Stimulated activated CD4-positive, alpha-beta T cell treated with anti-CD3 and anti-CD28 coated beads, Interleukin-1b, Interleukin-23, amount 100 ng/mL, for 48 hours (primary cell): ENCODE measurements at places on chromosomes 6 and 20.

DNA sequence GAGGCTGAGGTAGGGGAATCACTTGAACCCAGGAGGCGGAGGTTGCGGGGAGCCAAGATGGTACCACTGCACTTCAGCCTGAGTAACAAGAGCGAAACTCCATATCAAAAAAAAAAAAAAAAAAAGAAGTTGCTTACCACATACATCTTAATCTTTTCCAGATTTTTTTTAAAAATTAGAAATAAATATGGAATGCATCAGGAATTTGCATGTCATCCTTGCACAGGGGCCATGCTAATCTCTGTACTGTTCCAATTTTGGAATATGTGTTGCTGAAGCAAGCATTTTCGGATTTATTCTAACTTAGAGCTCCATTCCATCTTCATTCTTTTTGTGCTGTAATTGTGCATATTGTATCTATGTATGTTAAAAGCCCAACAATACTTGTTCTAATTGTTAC is 62.5 kb downstream of the TRPC4AP start:
- DNase-seq: no peak

GRCh38 chr6:35498422-35499067 is 1.7 kb upstream of the TEAD3 start:
- no peak for DNase-seq

DNA sequence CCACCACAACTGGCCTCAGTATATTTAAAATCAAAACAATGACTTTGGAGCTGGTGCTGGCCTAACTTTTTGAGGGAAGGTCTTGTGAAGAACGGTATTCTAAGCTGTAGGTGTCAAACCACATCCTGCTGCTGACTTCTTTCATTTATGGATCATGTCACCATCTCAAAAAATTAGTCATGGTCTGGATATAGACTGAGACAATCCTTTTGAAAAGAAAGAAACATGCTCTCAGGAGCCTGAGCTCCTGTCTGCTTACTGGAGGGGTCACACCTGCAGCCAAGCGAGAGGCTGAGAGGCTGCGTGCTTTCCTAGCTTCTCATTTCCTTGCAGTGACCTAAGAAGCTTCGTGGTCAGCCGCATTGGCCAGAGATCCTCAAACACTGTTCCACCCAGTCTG is 55.2 kb downstream of the TIAM2 start:
- peak; percentile 54 for DNase-seq

GRCh38 chr6:80519811-80520594 is 413.5 kb downstream of the BCKDHB start:
- no peak for DNase-seq

GRCh38 chr6:48916607-48917006 is 546.4 kb downstream of the MMUT start:
- DNase-seq: no peak

- no peak for DNase-seq
These were observed 174.2 kb upstream of the KCNG1 start for GRCh38 chr20:51196991-51197651.

DNA sequence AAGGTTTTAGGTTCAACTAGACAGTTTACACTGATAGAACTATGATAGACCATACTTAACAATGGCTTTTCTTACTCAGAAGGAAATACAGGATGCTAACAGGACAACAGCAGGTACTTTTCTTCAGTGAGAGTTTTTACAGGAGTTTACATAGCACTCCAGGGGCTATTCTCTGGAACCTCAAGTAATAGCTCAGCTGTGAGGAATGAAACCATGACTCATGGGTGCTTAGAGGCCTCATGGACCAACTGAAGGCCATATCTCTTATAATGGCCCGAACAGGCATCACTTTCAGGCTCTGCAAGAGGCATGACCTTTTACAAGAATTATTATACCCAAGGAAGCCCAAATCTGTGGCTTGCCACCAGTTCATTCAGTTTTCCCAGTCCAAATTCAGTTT is 31.8 kb downstream of the TREML1 start:
- no peak for DNase-seq

DNA sequence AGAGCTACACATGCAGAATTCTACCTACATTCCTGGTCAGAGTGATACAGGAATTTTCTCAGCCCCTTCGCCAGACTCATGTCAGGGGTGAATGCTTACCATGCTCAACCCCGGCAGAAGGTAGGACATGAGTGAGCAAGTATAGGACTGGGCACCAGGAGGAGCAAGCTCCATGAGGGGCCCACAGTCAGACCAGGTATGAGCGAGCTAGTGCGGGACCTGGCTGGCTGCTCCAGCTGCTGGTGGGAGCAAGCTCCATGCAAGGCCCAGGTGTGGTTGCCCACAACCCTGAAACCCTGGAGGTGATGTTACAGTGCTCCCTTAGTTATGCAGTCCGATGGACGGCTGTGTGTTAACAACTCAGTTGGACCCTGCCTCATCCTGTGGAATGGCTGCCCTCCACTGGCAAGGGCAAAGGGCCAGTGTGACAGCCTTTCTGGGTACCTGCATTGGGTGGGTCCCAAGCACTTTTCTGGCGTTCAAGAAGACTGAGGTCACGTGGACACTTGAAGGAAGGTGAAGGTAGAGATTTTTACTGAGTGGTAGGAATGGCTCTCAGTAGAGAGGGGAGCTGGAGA is 503.5 kb upstream of the CITED2 start:
- DNase-seq: no peak

- no peak for DNase-seq
These were observed 410.2 kb downstream of the CDC5L start for GRCh38 chr6:44797746-44798145.
